SHP77 treated with DMSO at 0.1 percent for 48 hours (cell line): ENCODE measurements at places on chromosomes 6 and 20.

GRCh38 chr6:150846641-150847040 is 18.9 kb upstream of the MTHFD1L start:
- no peak for DNase-seq

- no peak for DNase-seq
Observed at GRCh38 chr20:49983848-49984408, 1.1 kb downstream of the SNAI1 start.

GRCh38 chr6:158764183-158764849 is 54.9 kb downstream of the EZR start:
- DNase-seq, result no peak

GRCh38 chr6:24924580-24925356 is 11.0 kb downstream of the RIPOR2 start:
- no peak for DNase-seq

DNA sequence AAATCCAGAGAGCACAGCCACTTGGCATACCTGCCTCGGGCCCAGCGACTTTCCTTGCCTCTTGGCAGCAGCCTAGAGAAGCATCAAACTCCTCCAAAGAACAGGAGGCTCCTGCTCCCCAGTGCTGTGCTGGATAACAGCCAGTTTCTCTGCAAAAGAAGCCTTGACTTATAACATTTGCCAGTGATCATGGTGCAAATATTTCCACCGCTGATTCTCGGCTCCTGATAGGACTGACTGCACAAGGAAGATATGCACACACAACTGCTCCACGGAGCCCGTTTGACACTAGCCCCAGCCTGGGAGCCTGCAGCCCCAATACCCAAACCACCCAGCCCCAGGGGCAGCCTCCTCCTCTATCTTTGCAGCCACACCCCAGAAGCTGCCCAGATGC is 17.5 kb downstream of the ACSS1 start:
- DNase-seq, result no peak

DNA sequence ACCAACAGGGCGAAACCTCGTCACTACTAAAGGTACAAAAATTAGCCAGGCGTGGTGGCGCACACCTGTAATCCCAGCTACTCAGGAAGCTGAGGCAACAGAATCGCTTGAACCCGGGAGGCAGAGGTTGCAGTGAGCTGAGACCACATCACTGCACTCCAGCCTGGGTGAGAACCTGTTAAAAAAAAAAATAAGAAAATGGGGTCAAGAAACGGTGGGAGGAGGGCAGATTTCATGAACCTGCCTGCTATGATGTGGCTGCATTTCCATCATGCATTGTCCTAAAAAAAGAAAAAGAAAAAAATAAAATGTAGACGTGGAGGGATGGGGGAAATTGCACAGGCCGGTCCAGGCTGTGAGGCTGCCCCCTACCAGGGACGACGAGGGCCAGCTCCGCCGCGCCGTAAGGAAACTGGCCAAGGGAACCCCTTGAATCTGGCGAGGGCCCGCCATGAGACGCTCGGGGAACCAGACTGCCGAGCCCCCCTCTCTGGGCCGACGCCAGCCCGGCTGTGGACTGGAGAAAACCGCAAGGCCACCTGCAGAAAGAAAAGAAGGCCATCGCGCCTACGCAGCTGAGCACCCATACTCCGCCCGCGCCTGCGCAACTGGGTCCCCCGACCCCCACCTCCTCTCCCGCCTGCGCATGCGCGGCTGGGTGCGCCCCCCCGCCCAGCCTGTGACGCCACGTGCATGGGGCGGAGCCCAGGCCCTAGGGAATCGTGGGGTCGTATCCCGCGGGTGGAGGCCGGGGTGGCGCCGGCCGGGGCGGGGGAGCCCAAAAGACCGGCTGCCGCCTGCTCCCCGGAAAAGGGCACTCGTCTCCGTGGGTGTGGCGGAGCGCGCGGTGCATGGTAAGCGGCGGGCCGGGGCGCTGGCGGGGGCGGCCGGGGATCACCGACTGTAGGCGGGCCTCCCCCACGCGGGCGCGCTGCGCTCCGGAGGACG is at the start of gene ENTPD6:
TSS of gene ENTPD6 (plus strand) at position 699 of the 948 bp plus-strand sequence. CDS start 10,825 bp downstream, outside the sequence.
- peak; percentile 83 for DNase-seq

DNA sequence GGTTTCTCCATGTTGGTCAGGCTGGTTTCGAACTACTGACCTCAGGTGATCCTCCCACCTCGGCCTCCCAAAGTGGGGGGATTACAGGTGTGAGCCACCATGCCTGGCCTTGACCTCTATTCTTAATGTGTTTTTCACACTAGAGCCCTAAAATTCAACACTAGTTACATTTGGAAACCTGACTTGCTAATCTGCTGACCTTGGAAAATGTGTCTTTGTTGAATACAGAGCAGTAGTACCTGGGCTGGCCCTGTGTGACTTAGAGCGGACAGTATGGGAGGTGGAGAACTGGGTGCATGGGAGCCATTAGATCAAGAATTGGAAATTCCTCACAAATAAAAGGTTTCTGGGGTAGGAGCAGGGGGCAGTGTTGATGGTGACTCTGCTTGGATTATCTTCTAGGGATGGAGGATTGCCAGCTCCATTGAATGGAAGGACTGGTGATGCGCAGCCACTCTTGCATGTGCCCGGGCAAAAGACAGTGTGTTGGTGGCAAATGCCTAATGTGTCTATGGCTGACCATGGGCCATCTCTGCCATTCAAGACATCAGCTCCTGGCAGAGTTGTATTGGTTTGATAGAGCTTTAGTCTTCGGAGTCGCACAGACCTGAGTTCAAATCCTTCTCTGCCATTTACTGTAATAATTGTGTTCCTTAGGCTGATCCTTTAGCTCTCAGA is 53.4 kb downstream of the RALY start:
- no peak for DNase-seq

GRCh38 chr20:51796340-51796739 is 6.0 kb downstream of the SALL4 start:
- DNase-seq, result no peak

- no peak for DNase-seq
Observed at GRCh38 chr20:64203037-64203777, 39.0 kb downstream of the MYT1 start.

GRCh38 chr6:7129784-7130569 is 22.2 kb downstream of the RREB1 start:
- DNase-seq, result no peak

GRCh38 chr6:158030380-158031300 is 49.0 kb downstream of the SYNJ2 start:
- no peak for DNase-seq

- no peak for DNase-seq
Observed at GRCh38 chr6:27897580-27898206, 14.5 kb downstream of the OR2B2 start.

DNA sequence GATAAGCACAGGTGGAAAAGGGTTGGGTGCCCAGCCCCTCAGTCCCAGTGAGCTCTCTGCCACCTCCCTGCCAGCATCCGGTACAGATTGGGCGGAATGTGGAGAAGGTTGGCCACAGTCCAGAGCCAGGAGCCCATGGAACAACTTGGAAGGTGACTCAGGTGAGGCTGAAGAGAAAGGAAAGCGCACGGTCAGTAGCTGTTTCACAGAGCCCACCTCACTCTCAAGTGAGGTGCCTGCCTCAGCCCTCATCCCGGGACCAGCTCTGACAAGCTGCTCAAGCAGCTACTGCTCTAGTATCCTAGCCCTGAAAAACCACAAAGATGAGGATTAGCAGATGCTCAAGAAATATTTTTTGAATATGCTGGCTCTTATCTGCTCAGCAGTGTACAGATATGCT is 1.1 kb upstream of the MMP24OS start:
- no peak for DNase-seq
